Umbilical cord (tissue), 2 donors: ENCODE measurements at places on chromosomes 1 and 21.

DNA sequence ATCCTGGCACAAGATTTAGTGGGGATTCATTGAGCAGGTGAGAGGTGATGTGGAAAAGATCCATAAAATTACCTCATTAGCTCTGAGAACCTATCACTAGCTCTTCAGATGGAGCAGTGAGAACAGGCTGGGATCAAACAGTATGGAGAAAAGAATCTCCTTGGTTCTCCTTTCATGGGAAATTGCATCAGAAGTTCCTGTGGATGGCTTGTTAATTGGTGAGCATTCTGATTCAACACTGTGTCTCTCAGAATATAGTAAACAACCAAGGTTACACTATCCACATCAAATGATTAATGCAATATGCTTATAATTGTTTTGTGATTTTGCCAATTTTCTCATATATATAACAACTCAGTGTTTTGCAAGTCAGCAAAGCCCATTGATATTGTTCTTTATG lies 8.3 kb upstream of the CD55 start:
- DNase-seq = no peak

GRCh38 chr1:160083968-160084770 lies 2.8 kb downstream of the KCNJ9 start:
- DNase-seq = peak; percentile 38

DNA sequence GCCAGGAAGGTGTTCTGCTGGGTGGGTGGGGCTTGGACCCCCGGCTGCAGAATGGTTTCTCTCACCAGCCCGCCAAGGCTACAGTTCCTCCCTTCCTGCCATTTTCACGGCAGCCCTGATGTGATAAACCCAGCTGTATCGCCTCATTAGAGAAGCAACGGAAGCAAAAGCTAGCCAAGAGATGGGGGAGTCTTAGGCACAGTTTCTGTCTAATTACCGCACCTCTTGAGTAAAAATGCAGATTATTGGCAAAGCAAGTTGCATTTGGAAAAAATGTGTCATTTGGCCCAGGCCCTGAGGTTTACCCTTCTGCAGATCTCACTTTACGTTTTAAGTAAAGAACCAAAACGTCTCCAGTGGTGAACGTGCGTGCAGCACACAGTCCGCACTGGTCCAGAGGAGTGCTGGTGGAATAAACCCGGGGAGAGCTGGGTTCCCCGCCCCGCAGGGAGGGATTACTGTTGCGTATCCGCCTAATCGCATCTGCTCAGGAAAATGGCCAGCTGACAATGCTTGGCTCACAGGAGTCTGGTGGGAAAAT lies 109.9 kb downstream of the GALNT2 start:
- peak; percentile 77 for DNase-seq

GRCh38 chr1:178282949-178283367 lies 189.1 kb downstream of the RASAL2 start:
- peak; percentile 47 for DNase-seq

DNA sequence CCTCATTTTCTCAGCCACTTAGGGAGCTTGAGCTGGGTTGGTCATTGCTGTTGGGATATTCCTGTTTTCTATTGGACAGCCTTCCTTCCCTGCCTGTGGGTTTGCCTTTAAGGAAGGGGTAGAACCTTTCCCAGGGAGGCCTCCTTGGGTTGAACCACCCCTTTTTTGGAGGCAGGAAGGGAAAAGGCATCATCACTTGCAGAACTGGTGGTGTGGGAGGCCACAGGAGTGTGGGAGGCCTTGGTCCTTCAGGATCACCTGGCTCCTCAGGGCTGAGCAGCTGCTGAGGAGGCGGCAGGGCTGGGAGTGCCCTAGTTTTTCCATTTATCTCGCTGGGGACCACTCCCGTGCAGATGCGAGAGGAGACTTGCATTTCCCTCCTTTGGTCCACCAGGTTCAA lies 667 bp upstream of the CYB561D1 start:
- no peak for DNase-seq
